ENCODE measurements at places on chromosomes 11 and 22.
A peak's percentile ranks its signal among the peaks of the same experiment; 100 is the strongest.

DNA sequence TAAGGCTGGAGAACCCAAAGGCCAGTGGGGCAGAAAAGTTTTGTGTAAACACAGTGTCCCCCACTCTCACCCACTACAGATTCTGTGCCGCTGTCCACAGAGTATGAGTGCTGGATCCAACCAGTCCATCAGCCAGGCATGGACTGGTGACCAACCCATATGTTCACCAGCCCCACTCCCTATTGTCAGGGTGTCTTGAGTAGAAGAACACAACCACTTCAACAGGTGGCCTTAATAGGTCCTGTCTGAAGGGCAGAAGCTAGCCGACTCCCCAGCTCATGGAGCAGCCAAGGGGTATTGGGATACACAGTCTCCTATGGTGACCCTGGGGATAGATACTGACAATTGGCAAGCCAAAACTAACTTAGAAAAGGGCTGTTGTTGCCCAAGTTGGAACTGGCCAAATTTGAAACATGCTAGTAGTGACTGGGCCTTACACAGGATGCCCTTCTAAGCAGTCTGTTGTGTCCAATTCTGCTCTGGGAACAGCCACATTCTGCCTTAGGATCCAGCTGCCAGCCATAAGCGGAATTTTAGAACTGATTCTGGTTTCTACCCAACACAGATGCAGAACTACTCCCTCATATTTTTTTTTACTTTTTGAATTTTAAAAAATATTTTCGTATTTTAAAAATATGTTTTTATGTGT, 19.8 kb upstream of the PGM2L1 start:
- no peak for DNase-seq

DNA sequence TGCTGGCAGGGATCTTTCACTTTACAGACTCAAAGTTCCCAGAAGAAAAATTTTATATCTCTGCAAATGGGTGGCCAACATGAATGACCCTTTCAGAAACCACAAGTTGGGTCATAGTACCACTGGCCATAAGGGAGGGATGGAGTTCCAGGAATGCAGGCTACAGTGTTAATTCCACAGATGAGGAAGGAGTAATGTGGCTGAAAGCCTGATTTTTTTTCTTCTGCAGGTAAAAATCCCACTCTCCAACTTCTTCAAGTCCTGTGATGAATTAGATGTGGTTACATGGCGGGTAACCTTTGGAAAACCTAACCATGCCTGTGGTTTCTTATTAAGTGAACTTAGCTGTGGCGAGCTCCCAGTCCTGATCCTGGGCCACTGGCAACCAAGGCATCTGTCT, 103.2 kb downstream of the SLC1A2 start:
- DNase-seq: no peak

DNA sequence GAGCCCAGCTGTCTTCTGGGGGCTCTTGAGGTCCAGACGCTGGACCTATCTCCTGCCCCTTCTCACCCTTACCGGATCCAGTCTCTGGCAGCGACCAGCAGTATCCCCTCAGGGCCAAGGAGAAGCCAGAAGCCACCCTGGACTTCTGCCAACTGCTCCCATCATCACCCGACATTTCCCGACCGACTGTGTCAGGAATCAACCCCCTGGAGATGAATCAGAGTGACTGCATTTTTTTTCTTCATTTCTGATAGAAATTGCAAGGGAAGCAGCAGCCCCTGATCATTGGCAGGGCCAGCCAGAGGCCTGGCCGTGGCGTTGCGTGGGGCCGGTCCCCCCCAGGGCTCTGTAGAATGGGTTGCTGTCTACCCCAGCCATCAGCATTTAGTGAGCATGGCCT, 5.2 kb upstream of the LIF start:
- DNase-seq: no peak

GRCh38 chr11:66226101-66226500, 42.3 kb upstream of the RAB1B start:
- no peak for DNase-seq

DNA sequence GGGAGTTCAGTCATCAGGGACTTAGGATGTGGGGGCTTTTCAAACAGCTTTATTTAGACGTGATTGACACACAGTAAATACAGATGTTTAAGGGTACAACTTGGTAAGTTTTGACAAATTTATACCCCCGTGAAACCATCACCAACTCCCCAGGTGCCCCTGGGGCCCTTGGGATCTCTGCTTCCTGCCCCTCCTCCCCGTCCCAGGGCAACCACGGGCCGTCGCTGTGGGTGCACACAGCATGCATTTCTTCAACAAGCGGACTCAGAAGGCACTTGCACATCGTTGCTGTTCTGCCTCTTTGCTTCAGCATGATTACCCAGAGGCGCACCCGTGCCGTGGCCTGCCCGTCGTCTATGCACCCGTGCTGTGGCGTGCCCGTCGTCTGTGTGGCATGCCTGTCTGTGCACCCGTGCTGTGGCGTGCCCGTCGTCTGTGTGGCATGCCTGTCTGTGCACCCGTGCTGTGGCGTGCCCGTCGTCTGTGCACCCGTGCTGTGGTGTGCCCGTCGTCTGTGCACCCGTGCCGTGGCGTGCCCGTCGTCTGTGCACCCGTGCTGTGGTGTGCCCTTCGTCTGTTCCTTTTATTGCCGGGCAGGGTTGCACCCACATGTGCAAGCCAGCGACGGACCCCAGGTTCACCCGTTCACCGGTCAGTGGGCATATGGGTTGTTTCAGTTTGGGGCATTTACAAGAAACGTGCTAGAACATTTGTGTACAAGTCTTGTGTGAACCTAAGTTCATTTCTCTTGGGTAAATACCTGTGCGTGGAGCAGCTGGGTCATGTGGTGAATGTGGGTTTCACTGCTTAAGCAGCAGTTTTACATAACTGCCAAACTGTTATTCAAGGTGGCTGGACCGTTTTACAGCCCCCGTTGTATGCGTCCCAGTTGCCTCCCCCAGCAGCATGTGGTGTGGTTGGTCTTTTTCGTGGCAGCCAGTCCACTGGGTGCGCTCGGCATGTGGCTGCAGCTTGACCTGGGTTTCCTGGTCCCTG, 8.3 kb downstream of the CD81 start:
- DNase-seq: no peak

DNA sequence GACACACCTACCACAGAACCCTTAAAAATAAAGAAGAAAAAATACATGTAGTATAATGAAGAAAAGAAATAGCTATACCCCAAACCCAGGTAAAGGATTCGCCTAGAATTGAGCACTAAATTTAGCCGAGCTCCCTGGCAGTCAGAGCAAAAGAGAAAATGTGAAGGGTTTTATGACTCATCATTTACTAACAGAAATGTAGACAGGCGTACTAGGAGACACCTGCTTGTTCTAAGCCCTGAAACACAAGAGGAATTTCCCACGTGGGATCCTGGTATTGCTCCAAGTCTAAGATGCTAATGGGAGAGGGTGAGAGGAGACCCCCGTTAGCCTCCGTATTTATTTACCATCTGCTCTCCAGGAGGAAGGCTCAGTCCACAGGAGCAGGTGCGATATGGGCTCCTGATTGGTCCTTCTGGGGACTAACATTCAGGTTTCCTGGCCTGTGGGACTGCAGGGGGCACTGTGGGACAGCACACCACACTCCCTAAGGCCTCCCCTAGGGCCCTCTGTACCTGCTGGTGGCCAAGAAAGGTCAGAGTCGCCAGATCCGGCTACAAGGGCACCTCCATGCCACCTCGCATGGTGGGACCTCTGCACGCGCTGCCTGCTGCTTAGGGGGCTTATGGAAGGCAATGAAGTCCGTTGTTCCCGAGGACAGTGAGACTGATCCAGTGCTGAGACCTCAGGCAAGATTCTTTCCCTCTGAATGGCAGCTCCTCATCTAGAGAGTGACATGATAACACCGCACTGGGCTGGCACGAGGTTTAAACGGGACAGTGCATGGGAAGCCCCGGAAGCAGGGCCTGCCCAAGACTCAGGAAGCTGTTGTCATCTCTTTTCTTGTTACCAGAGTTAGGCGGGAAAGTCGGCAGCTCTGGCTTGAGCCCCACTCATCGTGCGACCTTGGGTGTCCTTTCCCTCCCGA, 25.8 kb downstream of the KCNC1 start:
- no peak for DNase-seq

DNA sequence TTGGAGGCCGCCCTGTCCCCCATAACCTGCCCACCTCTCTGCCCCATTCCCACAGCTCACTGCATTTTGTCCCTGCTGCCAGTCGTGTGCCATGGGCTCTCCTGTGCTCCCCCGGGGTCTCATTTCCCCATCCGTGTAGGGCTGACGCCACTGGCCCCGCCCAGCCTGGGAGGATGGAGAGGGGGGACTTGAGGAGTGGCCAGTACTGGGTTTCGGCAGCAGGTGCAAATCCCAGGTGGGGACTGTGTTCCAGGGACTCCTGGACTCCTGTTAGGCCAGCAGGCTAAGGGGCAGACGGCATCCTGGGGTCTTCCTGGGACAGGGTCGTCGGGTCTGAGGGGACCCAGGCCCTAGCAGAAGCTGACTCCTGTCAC, 1.2 kb upstream of the MYO7A start:
- no peak for DNase-seq

DNA sequence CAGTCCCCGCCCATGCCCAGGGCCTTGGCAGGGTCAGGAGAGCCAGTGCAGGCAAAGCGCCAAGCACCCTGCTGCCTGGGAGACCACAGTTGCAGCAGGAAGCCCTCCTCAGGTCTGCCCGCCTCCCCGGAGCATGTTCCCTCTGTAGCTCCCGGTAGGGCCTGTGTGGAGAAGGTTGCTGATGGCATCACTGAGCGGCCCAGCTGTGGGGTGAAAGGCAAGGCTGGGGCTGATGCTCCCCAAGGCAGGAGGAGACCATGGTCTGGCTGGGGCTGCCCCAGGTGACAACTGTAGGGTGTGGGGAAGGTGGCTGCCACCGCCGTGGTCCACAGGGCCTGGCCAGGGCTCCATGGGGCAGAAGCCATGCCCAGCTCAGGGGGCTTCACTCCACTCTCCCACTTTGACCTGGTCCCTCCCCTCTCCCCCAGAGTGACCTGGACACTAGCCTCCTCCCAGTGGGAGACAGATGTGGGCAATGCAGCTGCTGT, 53.0 kb downstream of the CDKN1C start:
- no peak for DNase-seq

DNA sequence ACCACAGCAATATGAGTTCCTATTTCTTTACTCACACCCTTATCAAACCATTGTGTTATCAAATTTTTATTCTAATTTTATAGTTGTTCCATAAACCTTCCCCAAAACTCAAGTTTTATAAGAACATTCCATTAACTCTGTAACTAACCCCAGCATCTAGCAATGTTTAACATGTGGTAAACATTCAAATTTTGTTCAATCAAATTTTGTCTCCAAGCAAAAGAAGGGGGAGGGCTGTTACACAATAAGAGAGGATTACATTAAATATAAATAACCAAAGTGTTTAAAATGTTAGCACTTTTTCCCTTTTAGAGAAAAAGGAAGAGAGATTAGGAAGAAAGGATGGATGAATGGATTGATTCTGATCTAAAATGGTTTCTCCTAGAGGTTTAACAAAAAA, 20.5 kb downstream of the RBFOX2 start:
- no peak for DNase-seq

DNA sequence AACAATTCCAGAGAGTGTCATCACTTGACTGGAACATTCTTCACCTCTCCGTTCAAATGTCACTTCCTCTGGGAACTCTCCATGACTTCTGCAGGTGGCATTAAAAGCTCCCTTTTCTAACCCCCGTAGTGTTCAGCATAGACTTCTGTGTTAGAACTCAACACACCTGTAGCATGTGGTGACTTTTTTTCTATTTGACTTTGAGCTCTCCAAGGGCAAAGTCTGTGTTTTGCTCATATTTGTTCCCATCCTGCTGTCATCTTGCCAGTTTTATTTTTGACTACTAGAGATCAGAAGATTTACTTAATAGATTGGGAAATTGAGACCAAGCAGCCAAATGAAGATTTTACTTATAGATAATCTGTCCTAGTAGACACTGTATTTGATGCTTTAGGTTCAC, 367.1 kb downstream of the INSC start:
- no peak for DNase-seq

- peak; percentile 24 for DNase-seq
These were observed 607 bp downstream of the CCDC82 start for GRCh38 chr11:96388891-96389719.

DNA sequence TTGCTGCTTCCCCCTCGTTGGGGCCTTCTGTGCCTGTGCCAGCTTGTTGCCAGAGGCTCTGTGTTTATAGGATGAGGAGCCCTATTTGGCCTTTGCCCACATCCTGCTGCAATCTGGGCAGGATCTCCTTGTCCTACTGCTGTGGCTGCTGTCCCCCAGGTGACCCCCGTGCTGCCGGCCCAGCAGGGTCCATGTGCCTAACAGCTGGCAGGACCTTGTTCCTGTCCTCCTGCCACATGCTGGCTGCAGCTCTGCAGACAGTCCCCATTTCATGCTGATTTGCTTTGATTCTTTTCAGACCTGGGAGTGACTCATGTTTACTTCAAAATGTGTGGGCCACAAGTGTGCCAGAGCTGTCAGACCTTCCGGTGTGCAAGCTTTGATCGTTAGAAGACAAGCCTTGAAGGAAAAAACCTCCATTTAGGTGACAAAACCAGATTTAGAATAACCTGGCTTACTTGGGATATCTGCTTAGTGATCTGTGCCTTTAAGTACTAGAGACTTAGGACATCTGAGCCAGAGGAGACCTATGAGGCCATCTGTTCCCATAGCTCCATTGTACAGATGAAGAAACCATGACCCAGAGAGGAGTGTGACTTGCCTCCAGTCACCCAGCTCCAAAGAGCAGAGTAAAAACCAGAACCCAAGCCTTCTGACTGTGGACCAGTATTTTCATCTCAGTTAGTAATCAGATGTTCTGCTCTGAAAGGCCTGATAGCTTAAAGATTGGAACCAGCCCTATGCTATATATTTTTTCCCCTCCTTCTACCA, 11.1 kb downstream of the NAV2 start:
- DNase-seq: no peak
